ENCODE measurements at places on chromosomes 7 and 10.
A peak's percentile ranks its signal among the peaks of the same experiment; 100 is the strongest.

DNA sequence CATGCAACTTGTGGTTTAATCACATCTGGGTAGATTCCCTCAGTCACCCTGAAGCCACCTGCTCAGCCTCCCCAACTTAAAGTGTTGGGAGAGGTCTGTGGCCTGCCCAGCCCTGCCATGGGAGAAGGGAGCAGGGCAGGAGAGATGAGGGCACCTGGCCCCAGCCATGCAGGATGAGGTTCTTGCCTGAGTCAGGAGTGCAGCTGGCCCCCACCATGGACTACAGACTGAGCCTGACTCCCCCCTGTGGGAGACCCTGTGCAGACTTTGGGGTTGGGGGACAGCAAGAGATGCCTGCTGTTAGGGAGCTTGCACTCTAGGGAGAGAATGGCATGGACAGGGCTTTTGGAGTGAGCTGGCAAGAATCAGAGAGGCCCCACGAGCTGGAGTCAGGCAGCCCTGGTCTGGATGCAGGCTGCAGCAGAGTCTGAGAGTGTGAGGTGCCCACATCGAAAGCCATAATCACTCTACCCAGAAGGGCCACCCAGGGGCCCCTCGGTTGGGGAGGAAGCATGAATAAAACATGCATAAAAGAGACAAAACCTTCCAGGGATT, 34.7 kb upstream of the DPYSL4 start:
- no peak for DNase-seq

DNA sequence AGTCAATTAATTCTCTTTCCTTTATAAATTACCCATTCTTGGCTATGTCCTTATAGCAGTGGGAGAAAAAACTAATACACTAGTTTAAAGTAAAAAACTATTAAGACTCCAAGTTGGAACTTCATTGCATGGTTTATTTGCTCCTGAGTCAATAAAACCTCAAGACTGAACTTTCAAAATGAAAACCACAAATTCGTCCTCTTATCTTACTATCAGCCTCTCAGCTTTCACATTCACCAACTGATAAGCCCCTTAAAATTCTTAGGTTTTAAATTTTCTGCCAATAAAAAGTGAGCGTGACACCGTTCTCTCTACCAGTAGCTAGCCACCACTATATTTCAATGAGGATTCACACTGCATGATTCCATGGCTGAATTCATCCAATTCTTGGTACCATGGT, 346.4 kb upstream of the NPSR1 start:
- no peak for DNase-seq

DNA sequence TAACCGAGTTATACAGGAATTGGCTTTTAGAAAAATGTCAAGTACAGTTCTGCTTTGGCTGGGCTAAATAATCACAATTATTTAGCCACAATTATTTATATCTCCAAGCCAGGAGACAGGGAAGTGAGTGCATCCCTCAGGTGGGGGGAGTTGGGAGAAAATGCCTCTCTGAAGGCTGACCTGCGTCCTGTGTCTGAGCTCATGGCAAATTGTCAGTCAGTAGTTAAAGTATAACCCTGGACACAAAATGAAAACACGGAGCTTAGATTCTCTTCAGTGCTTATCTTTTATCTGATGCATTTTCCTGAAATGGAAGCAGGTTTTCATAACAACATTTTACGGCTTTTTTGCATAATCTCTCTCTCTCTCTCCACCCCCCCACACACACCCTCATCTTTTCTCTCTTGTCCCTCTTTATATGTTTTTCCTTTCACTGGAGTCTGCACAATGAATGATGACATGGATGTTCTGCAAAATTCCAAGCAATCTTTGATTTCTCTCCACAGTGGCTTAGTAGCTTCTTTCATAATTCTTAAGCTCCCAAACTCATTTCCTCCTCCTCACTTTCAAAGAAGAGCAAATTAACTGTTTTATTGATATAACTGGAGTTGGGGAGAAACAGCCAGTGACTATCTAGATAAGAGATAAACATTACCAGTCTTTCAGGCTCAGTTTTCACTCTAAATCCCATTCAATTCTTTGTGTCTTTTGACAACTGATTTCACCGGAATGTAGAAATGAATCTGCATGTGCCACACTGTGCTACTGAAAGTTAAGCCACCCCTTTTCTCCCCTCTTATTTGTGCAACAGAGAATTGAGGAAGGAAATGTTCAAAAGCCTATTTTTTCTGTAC, 521.4 kb upstream of the GHITM start:
- DNase-seq: no peak

DNA sequence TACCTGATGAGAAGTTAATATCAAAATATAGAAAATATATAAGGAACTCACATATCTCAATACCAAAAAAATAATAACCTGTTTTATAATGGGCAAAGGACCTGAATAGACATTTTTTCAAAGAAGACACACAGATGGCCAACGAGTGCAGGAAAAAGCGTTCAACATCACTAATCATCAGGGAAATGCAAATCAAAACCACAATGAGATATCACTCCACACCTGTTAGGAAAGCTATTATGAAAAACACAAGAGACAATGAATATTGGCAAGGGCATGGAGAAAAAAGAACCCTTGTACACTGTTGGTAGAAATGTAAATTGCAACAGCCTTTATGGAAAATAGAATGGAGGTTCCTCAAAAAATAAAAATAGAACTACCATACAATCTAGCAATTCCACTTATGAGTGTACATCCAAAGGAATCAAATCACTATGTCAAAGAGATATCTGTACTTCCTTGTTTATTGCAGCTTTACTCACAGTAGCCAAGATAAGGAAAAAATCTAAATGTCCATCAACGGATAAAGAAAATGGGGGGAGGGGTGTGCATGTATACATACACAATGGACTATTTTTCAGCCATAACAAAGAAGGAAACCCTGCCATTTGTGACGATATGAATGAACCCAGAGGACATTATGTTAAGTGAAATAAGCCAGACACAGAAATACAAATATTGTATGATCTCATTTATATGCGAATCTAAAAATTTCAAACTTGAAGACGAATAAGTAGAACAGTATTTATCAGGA, 3.6 kb upstream of the ALOX5 start:
- DNase-seq: no peak

- no peak for DNase-seq
Measured at GRCh38 chr10:43221419-43222209, 45.3 kb downstream of the RASGEF1A start.

- no peak for DNase-seq
Measured at GRCh38 chr10:60869652-60870415, 74.2 kb downstream of the RHOBTB1 start.

- DNase-seq: no peak
Measured at GRCh38 chr7:131203291-131203976, 124.2 kb upstream of the MKLN1 start.

- peak; percentile 21 for DNase-seq
Measured at GRCh38 chr7:105677817-105678573, 96.7 kb upstream of the EFCAB10 start.

DNA sequence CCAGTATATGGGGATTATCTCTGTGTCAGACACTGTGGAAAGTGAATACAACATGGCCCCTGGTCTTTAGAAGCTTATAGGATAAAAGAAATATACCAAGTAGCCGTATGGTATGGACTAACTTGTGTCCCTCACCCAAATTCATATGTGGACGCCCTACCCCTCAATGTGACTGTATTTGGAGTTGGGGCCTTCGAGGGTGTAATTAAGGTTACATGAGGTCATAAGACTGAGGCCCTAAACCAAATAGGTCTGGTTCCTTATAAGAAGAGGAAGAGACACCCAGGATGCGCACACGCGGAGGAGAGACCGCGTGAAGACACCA, 36.3 kb downstream of the ASB13 start:
- DNase-seq: no peak

DNA sequence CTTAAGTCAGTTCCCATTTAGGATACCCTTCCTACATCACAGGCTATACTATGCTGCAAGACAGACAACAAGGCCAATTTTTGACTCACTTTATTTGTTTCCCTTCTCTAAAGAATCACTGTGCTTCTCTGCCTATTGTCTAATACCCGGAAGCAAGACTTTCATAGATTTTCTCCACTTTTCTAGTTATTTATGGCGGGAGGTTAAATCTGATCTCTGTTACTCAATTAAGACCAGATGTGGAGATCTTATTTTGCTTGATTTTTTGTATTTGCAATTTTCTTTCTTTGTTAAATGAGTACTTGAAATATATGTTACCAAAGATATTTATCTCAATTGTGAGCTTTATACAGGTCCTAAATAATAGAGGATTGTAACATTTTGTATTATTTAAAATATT, 511.5 kb downstream of the ATRNL1 start:
- DNase-seq: no peak

DNA sequence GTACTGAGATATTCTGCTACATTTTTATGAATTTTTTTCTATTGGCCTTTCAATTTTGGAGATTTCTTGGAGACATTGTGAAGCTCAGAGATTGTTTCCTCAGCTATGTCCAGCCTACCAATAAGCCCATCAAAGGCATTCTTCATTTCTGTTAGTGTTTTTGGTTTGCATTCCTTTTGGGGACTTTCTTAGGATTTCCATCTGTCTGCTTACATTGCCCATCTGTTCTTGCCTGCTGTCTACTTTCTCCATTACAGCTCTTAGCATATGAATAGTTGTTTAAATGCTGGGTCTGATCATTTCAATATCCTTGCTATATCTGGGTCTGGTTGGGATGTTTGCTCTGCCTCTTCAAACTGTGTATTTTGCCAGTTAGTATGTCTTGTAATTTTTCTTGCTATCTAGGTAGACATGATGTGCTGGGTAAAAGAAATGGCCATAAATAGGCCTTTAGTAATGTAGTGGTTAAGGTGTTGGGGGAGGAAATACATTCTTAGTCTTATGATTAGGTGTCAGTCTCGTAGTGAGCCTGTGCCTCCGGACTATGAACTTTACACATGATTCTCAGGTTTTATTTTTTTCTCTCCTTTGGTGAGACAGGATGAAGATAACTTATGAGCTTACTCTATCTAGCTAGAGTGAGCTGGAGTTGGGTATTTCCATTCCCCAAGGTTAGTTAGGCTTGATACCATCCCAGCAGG, 32.6 kb upstream of the NME8 start:
- no peak for DNase-seq

DNA sequence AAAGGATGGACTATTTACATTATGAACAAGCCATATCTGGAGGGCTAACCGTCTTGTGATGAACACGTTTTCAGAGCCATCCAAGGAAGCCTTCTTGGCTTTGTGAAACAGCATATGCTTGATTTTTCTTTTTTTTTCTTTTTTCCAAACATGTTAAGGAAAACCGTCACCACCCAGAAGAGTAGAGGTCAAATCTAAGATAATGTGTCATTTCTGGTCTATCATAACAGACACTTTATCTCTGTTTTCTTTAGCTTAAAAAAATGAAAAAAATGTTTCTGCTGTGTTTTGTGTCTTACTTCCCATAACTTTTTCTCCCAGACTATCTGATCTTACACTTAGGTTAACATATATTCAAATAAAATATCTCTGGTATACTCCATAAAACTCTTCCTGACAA, 76.1 kb upstream of the DGKB start:
- DNase-seq: no peak

- DNase-seq: no peak
Measured at GRCh38 chr7:110881721-110882120, 209.2 kb upstream of the LRRN3 start.

DNA sequence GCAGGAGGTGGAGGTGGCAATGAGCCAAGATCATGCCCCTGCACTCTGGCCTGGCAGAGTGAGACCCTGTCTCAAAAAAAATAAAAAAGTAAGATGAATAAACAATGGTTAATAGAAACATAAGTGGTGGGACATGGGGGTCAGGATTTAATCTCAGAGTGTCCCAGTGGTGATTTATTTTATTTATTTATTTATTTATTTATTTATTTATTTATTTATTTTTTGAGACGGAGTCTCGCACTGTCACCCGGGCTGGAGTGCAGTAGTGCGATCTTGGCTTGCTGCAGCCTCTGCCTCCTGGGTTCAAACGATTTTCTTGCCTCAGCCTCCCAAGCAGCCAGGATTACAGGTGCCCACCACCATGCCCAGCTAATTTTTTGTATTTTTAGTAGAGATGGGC, 482.6 kb upstream of the GALNT17 start:
- no peak for DNase-seq

DNA sequence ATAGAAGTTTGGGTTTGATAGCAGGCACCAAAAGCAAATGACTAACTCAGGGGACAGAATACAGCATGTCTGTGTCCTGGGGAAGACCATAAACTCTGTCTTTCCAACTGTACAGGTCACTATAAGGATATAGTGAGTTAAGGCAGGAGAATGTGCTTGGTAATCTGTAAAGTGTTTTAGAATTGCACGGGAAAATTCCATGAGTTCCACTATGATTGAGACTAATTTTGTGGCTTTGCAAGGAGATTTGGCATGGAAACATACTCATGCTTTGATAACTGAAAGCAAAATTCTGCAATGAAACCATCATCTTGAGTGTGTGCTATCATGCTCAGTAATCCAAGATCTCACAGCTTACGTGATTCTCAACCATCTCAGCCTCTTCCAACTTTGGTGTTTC, 152.6 kb downstream of the PKD1L1 start:
- no peak for DNase-seq

GRCh38 chr10:7370511-7370910, 40.3 kb downstream of the SFMBT2 start:
- DNase-seq: no peak

- no peak for DNase-seq
Measured at GRCh38 chr7:152669758-152670157, 6.2 kb downstream of the XRCC2 start.

DNA sequence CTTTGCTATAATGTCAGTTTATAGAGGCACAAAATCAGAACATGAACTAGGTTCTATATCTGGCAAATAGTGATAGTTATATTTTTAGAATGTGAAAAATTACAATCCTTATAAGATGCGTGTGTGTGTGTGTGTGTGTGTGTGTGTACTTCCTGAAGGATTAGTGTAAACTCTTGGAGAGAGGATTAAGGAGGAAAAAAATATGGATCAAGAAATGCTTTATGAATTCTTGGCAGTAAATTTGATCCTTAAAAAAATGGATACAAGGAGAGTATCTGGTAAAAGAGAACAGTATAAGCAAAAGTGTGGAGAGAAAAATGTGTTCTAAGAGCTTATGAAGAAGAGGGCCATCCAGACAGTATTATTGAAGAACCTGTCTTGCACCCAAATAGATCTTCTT, 484.3 kb downstream of the ADRA2A start:
- no peak for DNase-seq

DNA sequence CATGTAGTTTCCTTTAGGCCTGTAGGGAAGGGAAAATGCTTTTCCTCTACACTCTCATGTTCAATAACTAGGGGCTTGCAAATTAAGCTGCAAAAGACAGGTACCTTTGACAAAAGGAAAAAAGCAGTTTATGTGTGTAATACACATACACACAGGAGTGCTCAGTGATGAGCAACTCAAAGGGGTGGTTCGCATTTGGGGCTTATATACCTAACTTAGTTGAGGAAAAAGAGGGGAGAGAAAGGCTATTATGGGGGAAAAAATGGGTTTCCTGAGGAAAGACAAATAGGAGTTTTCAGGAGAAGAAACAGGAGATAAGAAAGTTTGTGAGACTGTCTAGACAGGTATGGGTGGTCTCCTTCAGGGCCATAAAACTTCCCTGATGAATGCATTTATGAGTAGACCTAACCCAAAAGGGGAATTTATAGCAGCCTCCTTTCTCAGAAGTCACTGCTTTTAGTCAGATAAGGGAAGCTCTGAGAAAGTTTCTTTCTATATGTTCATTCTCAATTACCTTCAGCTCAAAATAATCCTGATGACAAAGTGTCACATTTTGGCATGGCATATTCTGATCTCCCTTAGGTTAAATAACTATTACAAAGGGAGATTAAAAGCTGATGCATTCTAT, 55.2 kb upstream of the EZH2 start:
- DNase-seq: no peak

- DNase-seq: no peak
Measured at GRCh38 chr10:20841419-20841818, 55.7 kb downstream of the NEBL start.
